CMK (cell line): ENCODE measurements at places on chromosomes 6 and 20.

DNA sequence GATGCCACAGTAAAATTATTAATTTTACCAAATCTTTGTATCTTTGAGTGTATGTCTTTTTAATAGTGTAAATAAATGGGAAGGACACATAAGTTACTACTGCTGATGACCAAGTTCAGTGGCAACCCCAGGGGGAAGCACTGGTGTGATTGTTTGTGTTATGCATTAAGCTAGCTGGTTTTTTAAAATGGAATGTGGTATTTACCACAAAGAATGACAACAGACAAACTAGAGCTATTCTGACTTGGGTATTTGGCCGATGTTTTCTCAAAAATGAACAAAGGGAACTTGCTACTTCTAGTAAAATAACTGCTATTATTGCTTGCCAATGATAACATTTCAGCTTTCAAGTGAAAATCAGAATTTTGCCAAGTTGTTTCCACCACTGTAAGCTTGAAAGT, 2.9 kb downstream of the FNDC1 start:
- DNase-seq, result no peak

DNA sequence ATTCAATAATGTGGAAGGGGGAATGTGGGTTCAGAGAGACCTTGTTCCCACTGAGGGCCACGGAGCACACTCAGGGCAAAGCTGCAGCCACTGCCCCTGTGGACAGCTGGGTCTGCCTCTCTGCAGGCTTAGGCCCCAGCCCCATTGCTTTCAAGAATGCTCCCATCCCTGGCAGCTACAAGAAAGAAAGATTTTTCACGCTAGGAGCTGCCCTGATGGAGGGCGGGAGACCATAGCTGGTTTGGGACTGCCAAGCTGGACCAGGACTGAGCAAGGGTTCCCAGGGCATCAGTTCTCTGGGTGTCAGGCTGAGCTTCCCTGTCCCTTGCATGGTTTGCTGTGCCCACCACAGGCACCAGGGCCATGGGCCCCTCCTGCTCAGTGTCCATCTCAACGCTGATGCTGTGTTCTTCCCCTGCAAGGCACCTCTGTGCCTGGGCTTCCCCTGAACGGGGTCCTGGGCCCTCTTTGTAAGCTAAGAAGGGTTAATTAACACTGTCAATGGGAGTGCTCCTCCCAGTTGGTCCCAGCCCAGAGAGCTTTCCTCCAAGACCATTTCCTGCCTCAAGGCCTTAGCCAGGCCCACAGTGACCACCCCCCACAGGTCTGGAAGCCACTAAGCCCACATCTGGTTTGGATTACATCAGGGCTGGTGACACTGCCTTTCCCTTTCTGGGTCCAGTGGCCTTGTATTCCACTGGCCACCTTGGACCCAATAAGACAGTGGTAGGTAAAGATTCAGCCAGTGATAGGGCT, 8.4 kb downstream of the FOXS1 start:
- no peak for DNase-seq

GRCh38 chr6:680666-681340, 12.1 kb downstream of the EXOC2 start:
- DNase-seq, result no peak

- DNase-seq, result no peak
Measured at GRCh38 chr6:165804331-165805066, 141.5 kb upstream of the PDE10A start.

DNA sequence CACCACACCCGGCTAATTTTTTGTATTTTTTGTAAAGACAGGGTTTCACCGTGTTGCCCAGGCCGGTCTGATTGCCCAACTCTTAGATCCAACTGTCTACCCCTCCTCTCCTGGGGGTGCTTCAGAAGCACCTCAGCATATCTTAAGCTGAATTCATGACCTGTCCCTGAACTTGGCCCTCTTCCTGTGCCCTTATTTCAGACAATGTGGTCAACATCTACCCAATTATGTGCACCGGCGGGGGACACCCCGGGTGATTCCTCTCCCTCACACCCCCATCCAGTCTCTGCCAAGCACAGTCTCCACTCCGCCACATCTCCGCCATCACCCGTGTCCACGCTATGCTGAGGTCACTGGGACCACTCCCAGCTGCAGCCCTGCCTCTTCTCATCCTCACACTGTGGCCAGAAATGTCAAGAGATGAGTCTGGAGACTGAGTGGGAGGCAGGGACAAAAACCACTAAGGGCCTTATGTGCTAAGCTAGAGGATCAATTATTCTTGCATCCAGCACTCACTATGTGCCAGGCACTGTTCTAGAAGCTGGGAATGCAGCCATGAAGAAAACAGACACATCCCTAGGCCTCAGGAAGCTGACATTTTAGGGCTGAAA, 111.9 kb downstream of the ARMC2 start:
- DNase-seq, result no peak

DNA sequence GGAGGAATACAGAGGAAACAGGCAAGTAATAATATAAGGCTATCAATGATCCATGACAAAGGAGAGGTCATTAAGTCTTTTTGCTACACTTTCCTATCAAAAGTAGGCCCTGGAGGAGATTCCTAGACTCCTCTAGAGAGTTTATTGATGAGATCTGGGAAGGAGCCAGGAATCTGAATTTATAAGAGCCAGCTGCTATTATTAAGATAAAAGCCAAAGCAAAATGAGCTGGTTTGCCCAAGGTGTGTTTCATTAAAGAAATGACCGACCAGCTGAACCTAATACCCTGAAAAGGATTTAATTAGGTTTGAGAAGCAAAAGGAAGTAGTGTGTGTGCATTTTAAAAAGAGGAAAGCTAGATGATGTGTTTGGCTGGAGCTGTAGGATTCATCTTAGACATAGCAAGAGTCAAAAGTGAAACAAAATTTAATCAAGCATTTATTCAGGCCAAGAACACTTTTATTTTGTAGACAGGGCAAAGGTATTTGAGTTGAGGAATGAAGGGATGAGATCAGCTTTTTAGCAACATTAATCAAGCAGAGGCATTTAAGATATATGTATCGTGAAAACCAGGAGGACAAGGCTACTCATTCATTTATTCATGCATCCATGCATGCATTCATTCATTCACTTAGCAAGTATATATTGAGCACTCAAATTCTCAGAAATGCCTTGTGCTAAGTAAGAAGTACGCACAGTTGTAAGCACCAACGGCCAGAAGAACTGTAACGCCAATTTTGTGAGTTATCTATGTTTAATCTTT, 43.5 kb upstream of the SCAF8 start:
- no peak for DNase-seq

GRCh38 chr6:31614075-31614619, 887 bp upstream of the AIF1 start:
- no peak for DNase-seq

DNA sequence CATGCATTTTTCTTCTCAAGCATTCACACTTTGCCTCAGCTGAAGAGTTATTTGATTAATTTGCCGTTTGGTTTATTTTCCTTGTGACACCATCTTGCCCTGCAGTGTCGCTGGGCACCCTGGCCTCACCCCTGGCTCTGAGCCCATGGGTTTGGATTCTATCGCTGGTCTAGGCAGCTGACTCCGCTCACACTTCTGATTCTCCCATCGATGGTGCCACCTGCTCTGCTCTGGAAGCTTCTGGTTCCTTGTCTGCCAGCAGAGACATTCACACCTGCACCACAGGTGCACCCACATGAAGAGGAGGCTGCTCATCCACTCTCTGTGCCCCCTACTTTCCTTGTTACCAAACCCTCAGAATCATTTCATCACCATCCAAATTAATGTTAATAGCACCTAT, 291.6 kb upstream of the CDH4 start:
- DNase-seq, result no peak

DNA sequence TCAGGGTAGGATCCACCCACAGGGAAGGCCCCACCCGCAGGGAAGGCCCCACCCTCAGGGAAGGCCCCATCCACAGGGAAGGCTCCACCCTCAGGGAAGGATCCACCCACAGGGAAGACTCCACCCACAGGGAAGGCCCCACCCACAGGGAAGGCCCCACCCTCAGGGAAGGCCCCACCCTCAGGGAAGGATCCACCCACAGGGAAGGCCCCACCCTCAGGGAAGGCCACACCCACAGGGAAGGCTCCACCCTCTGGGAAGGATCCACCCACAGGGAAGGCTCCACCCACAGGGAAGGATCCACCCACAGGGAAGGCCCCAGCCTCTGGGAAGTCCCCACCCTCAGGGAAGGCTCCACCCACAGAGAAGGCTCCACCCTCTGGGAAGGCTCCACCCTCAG, 40.5 kb downstream of the KCNQ2 start:
- no peak for DNase-seq

DNA sequence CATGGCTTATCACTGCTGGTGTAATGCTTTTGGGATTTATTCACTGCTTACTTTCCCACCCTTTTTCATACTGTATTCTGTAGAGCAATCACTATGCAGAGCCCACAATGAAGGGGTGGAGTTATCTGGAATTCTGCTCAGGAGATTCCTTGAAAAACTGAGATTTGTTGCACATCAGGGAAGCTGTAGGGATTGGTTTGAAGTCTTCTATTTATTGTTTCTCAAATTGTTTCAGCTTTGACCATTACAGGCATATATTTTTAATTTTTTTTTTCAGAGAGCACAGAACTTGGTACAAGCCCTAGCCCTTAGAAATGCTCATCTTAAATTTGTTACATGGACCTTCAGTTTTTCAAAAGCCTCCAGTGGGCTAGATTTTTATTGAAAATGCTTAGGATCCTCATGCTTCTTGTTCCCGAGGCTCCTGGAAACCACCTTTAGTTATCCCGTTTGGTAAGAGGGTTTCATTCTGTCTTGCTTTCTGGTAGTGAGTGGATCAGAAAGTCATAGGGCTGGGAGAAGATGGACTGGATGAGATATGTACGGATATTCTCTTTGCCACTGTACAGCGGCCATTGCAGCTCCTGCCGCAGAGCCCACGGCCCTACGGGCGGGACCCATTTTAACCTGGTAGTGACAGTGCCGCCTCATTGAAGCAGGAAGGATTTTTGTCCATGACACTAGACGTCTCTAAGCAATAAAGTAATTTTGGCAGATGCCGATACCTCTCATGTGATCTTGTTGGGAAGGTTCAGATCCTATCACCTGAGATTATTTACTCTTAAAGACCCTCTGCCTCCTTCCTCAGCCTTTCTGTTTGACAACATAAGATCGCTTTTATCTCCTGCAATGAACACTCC, 45.3 kb upstream of the ZNF184 start:
- DNase-seq, result no peak
